ENCODE measurements at places on chromosomes 16 and 17. TPM values are rescaled to one million over a fixed set of nuclear protein-coding genes. Genes with fewer than 3 reads are reported as not detected.

The HSD11B2 gene
- not detected for total RNA-seq

- no peaks in the 10 kb centered on the region for H3K36me3 ChIP-seq
- H3K27ac ChIP-seq: no peak overlapping the region
- H3K4me3 ChIP-seq: no peak overlapping the region
- H3K4me1 ChIP-seq: peaks cover 9% of the 10 kb centered on the region
- no peak for DNase-seq
Measured at GRCh38 chr17:38656959-38657823, 17.6 kb downstream of the EPOP start.

DNA sequence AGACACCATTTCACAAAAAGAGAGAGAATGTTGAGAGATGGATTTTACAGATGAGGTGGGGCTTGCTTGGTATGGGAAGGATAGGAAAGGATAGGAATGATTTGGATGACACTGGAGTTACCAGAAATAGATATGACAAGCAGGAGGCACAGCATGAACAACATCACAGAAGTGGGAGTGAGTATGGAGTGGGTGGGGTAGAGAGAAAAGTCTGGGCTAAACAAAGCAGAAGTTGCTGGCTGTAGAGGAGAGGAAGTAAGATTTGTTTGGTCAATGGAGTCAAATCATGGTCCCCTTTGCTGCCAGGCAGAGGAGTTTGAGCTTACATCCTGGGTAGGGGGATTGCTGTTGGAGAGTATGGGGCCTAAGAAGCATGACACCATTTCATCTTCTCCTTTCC lies 101.7 kb downstream of the VAT1L start:
- no peaks in the 10 kb centered on the region for H3K4me1 ChIP-seq
- no peaks in the 10 kb centered on the region for H3K36me3 ChIP-seq

The SECTM1 gene
- 0.52 TPM for total RNA-seq

All from CD4-positive, CD25-positive, alpha-beta regulatory T cell (primary cell).